ENCODE measurements at places on chromosomes 16 and 17. TPM values are rescaled to one million over a fixed set of nuclear protein-coding genes. Genes with fewer than 3 reads are reported as not detected.

DNA sequence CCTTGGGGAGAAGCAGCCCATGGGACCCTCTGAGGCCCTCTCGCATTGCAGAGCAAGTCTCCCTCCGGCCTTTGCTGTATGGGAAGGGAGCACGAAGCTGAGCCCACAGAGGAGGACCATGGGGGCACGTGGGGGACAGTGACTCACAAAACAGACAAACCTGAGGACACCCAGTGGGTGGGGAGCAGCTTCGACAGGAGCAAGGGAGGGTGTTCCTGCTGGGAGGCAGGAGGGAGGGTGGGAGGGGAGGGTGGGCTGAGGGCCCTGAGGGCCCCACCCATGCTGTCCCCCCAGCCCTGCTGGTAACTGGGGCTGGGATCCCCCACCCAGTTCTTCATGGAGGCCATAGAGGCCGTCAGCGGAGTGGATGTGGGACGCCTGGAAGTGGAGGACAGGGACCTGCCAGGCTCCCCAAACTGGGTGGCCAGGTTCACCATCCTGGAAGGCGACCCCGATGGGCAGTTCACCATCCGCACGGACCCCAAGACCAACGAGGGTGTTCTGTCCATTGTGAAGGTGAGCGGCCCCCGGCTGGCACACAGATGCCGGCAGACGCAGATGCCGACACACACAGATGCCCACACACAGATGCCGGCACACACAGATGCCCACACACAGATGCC, 12.5 kb downstream of the SLC22A31 start:
- H3K36me3 ChIP-seq = no peaks in the 10 kb centered on the region
- DNase-seq = no peak

PIGL gene
- polyA plus RNA-seq = 9.2 TPM

CES2 gene
- polyA plus RNA-seq = 21.1 TPM

GNAO1 gene
- not detected for polyA plus RNA-seq

RHBDF1 gene
- polyA plus RNA-seq = 0.50 TPM

DNA sequence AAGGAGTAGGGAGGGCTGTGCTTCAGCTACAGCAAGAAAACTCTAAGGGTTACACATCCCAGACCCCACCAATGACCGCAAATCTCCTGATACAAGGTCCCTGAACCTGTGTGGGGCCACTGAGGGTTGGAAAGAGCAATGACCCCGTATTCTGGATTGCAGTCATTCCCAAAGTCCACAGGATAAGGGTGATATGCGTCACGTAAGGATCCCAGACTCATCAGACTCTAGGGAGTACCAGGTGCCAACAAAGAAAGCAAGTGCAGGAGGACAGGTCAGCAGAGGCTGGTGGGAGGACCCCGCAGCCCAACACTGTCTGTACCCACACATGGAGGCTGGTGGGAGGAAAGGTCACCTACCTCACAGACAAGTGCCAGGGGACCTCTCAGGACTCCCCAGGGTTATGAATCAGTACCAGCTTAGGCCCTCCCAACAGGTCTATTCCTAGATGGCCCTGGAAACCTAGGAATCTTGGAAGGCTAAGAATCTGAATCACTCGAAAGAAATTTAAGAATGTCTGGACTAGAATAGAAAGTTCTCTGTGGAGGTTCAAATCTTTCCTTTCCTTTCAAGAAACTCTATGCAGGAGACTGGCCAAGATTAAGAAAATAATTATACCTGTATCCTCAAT, 16.2 kb downstream of the PITPNA start:
- no peak overlapping the region for H3K4me3 ChIP-seq
- H3K27me3 ChIP-seq = no peaks in the 10 kb centered on the region
